ENCODE measurements at places on chromosomes 16 and 17. TPM values are rescaled to one million over a fixed set of nuclear protein-coding genes. Genes with fewer than 3 reads are reported as not detected.

DNA sequence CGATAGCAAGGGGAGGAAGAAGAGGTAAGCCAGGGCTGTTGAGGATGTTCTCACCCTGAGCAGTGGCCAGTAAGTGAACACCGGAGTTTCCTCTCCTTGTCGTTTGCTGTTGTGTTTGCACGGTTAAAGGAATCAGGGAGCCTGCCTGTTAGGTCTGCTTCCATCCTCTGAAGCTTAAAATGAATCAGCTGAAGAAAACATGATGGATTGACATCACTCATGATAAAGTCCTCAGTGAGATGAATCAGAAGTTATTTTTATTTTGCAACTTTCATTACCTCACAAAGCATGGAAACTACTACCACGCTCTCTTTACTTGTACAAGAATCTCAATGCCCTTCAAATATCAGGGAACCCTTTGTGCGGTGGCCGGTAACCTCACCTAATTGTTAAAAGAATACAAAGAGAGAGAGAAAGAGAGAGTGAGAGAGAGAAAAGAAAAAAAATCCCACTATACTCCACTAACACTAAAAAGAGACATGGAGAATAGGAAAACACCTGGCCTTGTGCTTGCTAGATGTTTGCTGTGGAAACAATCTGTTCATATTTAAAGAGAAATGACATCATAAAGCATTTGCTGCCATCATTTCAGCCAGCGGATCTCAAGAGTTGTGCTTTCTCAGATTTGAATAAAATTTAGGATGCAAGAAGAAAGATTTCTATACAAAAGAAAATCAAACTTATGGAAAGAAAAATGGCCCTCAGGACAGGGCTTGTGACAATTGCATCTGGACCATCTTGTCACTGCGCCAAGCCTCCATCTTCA, 441.6 kb upstream of the SALL1 start:
- DNase-seq = no peak

DNA sequence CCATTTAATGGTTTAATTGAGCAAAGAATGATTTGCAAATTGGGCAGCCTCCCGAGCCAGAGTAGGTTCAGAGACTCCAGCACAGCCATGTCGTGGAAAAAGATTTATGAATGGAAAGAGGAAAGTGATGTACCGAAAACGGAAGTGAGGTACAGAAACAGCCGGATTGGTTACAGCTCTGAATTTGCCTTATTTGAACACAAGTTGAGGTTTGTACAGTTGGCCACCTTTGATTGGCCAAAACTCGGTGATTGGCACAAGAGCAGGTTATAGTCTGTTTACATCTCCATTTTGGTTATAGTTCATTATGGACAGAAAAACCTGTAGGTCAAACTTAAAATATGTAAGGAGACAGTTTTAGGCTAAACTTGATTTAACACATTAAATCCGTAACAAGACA, 44.5 kb downstream of the TENT4B start:
- DNase-seq = no peak

GRB7 gene
- polyA plus RNA-seq = 30.2 TPM

CRYBA1 gene
- polyA plus RNA-seq = not detected
